ENCODE measurements at places on chromosomes 1 and 21. TPM values are rescaled to one million over a fixed set of nuclear protein-coding genes. Genes with fewer than 3 reads are reported as not detected.
A peak's percentile ranks its signal among the peaks of the same experiment; 100 is the strongest.

DNA sequence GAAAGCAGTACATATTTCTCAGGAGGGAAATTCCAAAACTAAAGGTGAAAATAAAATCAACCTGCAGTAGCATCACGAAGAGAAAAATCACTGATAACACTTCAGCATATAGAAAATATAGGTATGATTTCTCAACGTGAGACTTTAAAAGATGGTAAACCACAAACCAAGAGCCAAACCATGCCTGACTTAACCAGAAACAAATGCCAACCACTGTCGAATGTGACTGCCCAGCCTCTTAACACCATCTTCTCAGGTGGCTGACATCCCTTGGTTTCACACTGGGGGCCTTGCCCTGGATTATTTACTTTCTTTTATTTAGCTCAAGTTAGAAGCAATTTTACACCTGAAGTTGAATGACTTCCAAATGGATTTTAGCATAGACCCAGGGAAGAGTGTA is 10.1 kb downstream of the HMGCS2 start:
- no peak for DNase-seq
- H3K27me3 ChIP-seq = no peaks in the 10 kb centered on the region
- H3K36me3 ChIP-seq = no peaks in the 10 kb centered on the region
- no peak overlapping the region for H3K27ac ChIP-seq
- H3K4me3 ChIP-seq = no peak overlapping the region

DNA sequence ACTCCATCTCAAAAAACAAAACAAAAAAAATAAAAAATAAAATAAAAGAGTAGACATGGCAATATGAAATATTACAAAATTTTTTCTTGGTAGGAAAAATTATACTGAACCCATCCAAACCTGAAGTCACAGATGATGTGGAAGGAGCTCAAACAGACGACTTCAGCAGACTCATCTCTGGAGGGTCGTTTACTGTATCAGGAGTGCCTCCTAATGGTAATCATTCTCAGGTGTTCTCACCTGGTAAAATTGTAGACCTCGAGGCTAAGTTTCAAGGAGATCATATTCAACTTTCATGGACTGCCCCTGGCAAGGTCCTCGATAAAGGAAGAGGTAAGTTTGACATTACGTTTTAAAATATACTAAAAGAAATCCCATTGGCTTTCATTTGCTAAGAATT is 54.3 kb upstream of the SH3GLB1 start:
- no peak overlapping the region for H3K27ac ChIP-seq
- H3K4me1 ChIP-seq = no peaks in the 10 kb centered on the region
- no peak overlapping the region for H3K4me3 ChIP-seq
- H3K36me3 ChIP-seq = no peaks in the 10 kb centered on the region
- H3K27me3 ChIP-seq = no peaks in the 10 kb centered on the region
- no peak for DNase-seq

DNA sequence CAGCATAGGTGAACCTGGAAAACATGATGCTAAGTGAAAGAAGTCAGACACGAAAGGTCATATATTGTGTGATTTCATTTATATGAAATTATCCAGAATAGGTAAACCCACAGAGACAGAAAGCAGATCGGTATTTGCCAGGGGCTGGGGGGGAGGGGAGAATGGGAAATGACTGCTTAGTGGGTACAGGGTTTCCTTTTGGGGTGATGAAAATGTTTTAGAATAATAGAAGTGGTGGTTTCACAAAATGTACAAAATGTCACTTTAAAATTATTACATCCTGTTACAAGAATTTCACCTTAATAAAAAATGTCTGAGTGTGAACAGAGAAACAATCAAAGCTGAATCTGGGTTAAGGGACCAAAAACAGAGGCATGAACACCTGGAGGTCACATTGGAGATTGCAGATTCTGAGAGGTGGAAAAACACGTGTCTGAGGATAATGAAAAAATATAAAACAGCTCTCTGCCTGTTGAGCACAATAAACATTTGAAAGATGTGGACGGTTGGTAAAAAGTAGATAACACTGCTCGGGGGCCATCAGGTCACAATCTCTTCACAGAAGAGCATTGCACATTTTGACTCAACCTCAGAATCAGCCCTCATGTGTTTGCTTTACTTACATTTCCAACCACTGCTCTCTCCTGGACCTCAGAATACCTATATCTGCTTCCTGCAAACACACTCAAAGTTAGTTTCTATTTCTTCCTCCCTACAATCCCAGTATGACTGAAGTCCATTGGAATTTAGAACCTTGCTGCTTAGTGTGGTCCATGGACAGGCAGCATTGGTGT is 3.2 kb downstream of the SLAMF6 start:
- no peaks in the 10 kb centered on the region for H3K36me3 ChIP-seq
- peak overlapping the region; percentile 91 for H3K4me3 ChIP-seq
- H3K4me1 ChIP-seq = peaks cover 80% of the 10 kb centered on the region
- H3K27me3 ChIP-seq = no peaks in the 10 kb centered on the region

DNA sequence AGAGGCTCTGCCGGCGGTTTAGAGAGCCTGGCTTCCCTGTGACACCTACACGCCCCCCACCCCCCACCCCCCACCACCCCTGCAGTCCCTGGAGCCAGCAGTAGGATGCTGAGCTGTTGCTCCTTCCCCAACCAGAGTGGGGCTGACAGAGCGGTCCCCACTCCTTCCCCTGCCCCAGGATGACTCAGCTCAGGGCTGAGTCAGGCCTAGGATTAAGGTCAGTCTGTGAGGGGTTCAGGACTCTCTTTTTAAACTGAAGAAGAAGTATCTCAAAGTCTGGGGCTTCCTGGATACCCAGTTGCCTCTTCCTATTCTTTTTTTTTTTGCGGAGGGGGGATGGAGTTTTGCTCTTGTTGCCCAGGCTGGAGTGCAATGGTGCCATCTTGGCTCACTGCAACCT is 19.1 kb downstream of the DMBX1 start:
- H3K27ac ChIP-seq = no peak overlapping the region
- no peak for DNase-seq
- no peak overlapping the region for H3K4me3 ChIP-seq
- no peaks in the 10 kb centered on the region for H3K27me3 ChIP-seq
- no peaks in the 10 kb centered on the region for H3K4me1 ChIP-seq
- no peaks in the 10 kb centered on the region for H3K36me3 ChIP-seq

DNA sequence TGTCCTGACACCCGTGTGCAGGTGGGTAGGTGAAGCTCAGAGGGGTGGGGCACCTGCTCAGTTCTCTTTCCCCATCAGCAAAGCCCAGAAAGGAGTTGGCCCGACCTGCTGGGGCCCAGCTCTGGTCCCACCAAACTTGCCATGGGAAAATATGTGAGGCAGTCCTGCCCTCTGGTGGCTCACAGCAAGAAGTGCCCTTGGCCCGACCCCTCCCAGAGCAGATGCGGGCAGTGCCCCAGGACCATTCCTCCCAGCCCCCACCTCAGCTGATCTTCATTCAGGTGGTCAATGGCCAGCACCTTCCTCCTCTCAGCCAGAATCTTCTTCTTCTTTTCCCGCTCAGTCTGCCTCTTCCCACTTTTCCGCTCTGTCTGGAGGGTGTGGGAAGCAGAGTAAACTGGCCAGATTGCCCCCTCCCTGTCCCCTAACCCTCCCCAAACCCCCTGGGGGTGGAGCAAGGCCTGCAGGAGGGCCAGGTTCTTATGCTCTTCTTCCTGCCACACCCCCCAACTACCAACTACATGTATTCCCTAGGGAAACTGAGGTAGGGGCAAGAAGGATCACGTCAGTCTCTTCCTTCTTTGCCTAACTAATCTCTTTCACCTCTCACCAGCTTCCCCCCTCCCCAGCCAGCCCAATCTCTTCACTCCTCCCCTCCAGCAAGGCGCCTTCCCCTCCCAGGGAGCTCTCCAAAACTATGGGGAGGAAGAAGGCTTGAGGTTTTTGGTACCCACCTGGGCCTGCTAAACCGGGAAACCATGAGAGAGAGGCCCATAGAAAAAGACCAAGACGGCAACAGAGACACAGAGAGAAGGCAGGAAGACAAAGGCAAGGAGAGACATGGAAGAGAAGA is 15.6 kb downstream of the TNNT2 start:
- H3K4me1 ChIP-seq = no peaks in the 10 kb centered on the region
- H3K27me3 ChIP-seq = no peaks in the 10 kb centered on the region
- no peaks in the 10 kb centered on the region for H3K36me3 ChIP-seq
- H3K27ac ChIP-seq = no peak overlapping the region
- no peak overlapping the region for H3K4me3 ChIP-seq

CHODL gene
- 0.22 TPM for total RNA-seq

LDLRAD2 gene
- total RNA-seq = not detected

PAQR6 gene
- 1.9 TPM for total RNA-seq

- H3K4me3 ChIP-seq = no peak overlapping the region
- no peaks in the 10 kb centered on the region for H3K27me3 ChIP-seq
- H3K4me1 ChIP-seq = no peaks in the 10 kb centered on the region
- H3K36me3 ChIP-seq = peaks cover 64% of the 10 kb centered on the region
- DNase-seq = no peak
Observed at GRCh38 chr1:100499194-100499811, 38.6 kb upstream of the GPR88 start.

C1orf53 gene
- 2.9 TPM for total RNA-seq

GRCh38 chr1:30184393-30185141 is 538.8 kb downstream of the MATN1 start:
- no peak overlapping the region for H3K4me3 ChIP-seq
- DNase-seq = no peak
- H3K27ac ChIP-seq = peak overlapping the region; percentile 28
- no peaks in the 10 kb centered on the region for H3K27me3 ChIP-seq
- no peaks in the 10 kb centered on the region for H3K36me3 ChIP-seq
- H3K4me1 ChIP-seq = peaks cover 3% of the 10 kb centered on the region

- no peaks in the 10 kb centered on the region for H3K36me3 ChIP-seq
- no peak overlapping the region for H3K4me3 ChIP-seq
- H3K27ac ChIP-seq = no peak overlapping the region
- no peaks in the 10 kb centered on the region for H3K4me1 ChIP-seq
Observed at GRCh38 chr1:119103764-119104163, 36.7 kb downstream of the WARS2 start.

DNA sequence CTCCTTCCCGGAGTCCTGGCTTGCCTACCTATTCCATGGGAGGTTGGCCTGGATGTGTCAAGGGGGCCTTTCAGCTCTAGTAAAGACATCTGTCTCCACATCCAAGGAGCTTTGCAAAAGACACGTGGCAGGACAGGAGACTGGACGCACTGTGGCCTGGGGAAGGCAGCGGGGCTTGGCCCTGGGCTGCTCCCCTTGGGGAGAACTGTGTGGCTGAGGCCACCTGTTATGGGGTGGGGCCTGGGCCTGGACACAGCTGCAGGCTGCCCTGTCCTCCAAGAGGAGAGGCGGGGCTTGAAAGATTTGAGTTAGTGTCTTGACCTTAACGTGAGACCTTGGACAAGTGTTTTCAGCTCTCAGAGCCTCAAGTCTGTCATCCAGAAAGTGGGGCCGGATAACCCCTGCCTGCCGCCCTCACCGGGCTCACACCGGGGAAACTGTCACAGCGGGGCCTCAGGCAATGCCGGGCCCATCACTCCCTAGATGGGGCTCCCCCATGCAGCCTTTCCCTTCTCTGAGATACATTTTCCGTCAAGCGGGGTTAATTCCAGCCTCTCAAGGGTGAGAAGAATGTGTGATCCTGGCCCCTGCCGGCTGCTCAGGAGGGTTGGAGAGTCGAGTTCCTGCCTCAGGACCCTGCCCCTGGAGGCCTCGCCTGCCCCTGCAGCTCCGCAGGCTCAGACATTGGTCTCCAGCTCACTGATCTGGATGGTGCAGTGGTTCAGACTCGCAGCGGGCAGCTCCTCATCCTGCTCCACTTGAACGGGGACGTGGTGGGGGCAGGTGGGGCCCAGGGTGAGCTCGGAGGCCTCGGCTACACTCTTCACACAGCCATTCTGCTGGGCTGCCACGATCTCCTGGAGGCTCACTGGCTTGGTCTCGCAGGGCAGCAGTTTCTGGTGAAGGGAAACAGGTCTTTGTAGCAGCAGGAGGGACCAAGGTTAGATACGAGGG is 25.6 kb downstream of the PODN start:
- H3K36me3 ChIP-seq = no peaks in the 10 kb centered on the region
- no peak for DNase-seq
- no peaks in the 10 kb centered on the region for H3K27me3 ChIP-seq
- H3K4me3 ChIP-seq = no peak overlapping the region
- H3K27ac ChIP-seq = no peak overlapping the region

NLRP3 gene
- 1.8 TPM for total RNA-seq

GRCh38 chr1:923991-924655 is 400 bp downstream of the SAMD11 start:
- H3K36me3 ChIP-seq = no peaks in the 10 kb centered on the region
- no peak for DNase-seq
- peaks cover 30% of the 10 kb centered on the region for H3K4me1 ChIP-seq
- peaks cover 48% of the 10 kb centered on the region for H3K27me3 ChIP-seq
- no peak overlapping the region for H3K27ac ChIP-seq

GRCh38 chr1:10738061-10739058 is 58.1 kb downstream of the CASZ1 start:
- DNase-seq = no peak
- no peaks in the 10 kb centered on the region for H3K4me1 ChIP-seq
- H3K27me3 ChIP-seq = no peaks in the 10 kb centered on the region
- H3K4me3 ChIP-seq = no peak overlapping the region

- H3K27me3 ChIP-seq = no peaks in the 10 kb centered on the region
- peaks cover 3% of the 10 kb centered on the region for H3K36me3 ChIP-seq
- no peak overlapping the region for H3K4me3 ChIP-seq
- peaks cover 3% of the 10 kb centered on the region for H3K4me1 ChIP-seq
Observed at GRCh38 chr1:33265780-33266605, 9.7 kb downstream of the ZNF362 start.

DNA sequence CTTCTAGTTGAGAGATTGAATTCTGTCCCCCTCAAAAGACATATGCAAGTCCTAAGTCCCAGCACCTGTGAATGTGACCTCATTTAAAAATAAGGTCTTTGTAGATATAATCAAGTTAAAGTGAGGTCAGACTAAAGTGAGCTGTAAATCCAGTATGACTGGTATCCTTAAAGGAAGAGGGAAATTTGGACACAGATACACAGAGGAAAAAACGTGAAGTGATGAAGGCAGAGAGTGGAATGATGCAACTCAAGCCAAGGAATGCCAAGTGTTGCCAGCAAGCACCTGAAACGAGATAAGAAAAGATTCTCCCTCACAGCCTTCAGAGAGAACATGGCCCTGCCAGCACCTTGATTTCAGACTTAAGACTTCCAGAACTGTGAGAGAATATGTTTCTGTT is 444.7 kb upstream of the VAMP3 start:
- no peak overlapping the region for H3K27ac ChIP-seq
- DNase-seq = no peak
- H3K4me3 ChIP-seq = no peak overlapping the region
- no peaks in the 10 kb centered on the region for H3K4me1 ChIP-seq
- H3K36me3 ChIP-seq = no peaks in the 10 kb centered on the region

- no peak overlapping the region for H3K4me3 ChIP-seq
- no peaks in the 10 kb centered on the region for H3K4me1 ChIP-seq
- no peak overlapping the region for H3K27ac ChIP-seq
- no peak for DNase-seq
- no peaks in the 10 kb centered on the region for H3K27me3 ChIP-seq
- no peaks in the 10 kb centered on the region for H3K36me3 ChIP-seq
Observed at GRCh38 chr1:235586413-235586812, 63.2 kb downstream of the GNG4 start.

LHX8 gene
- not detected for total RNA-seq

RNU1-1 gene
- total RNA-seq = 1,293 TPM

DNA sequence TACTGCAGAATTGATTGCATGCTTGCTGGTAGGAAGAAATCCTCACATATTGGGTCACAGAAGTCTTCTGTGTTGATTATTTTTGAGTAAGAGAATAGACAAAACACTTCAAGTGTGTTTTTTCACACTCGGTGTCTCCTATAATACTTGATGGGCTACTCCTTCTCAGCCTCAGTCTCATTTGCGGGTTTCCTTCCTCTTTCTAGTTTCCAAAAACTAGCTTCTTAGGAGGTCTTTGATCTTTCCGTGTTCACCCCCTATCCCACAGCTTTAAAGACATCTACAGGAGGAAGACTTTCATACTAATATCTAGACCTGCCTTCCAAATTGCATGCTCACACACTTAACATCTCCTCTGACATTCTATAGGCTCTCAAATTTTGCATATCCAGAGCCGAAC is 40.7 kb upstream of the NTPCR start:
- peaks cover 17% of the 10 kb centered on the region for H3K4me1 ChIP-seq
- no peaks in the 10 kb centered on the region for H3K36me3 ChIP-seq
- H3K4me3 ChIP-seq = no peak overlapping the region
- H3K27me3 ChIP-seq = no peaks in the 10 kb centered on the region
- DNase-seq = no peak

Measured in CD8-positive, alpha-beta memory T cell (primary cell).